GF-D8 (cell line): ENCODE measurements at places on chromosomes 2 and 18.
A peak's percentile ranks its signal among the peaks of the same experiment; 100 is the strongest.

DNA sequence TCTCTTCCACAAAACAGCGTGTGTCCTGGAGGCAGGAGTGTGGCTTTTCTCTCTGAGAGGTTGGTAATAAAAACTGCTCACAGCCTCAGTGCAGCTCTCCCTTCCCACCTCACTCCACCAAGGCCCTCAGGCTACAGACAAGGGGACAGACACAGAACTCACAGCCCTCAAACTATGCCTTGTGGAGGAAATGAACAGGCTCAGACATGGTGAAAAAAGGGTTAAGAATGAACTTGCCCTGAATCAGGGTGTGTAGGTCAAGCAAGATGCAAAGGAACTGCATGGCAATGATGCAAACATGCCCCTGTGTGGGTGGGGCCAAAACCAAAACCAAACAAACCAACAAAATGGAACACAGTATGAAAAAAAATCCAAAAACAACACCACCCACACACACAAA is 125.8 kb downstream of the GALNT14 start:
- no peak for DNase-seq

- DNase-seq = no peak
Measured at GRCh38 chr2:124315221-124315880, 290.3 kb downstream of the CNTNAP5 start.

- no peak for DNase-seq
Measured at GRCh38 chr2:132953771-132954170, 283.8 kb upstream of the LYPD1 start.

DNA sequence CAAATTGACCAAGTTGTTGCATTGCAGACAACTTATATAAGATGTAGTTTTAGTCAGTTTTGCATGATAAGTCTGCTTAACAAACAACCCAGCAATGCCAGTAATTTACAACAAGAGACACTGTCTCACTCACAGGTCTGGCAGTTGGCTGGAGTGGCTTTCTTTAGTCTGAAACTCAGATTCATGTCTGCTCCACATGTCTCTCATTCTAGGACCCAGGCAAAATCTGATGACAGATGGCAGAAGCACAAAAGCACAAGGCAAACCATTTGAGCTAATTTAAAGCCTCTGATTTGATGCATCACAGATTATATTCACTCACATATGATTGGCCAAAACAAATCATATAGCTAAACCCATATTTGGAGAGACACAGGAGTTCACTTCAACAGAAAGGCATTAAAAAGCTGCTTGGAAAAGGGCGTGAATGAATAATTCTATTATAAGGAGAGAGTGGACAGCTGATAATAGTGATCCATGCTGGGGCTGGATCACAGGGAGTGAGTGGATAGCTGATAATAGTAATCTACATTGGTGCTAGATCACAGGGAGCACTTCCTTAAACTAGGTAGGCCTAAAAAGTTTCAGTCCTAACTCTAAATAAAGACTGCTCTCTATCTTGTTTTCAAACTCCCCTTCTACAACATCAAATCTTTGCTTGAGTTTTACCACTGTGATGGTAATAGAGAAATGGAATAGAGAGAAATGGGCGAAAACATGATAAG is 593.2 kb upstream of the ZNF804A start:
- DNase-seq = no peak

DNA sequence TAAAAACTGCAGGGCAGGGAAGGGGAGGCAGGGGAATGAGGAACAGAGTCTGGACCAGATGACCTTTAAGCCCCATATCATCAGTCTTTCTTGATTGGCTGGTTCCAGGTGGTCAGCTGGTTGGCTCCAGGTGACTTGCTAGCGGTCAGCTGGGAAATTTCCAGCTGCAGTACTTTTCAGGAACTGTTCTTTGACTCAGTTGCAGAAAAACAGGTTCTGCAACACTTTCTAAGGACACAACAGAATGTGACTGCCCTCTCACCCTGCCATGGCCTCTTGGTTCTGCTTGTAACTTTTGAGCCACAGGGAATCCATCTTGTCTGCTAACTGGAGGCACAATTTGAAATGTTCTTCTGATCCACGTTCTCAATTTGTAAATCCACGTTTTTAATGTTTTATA is 278.3 kb upstream of the LRATD1 start:
- DNase-seq = no peak

DNA sequence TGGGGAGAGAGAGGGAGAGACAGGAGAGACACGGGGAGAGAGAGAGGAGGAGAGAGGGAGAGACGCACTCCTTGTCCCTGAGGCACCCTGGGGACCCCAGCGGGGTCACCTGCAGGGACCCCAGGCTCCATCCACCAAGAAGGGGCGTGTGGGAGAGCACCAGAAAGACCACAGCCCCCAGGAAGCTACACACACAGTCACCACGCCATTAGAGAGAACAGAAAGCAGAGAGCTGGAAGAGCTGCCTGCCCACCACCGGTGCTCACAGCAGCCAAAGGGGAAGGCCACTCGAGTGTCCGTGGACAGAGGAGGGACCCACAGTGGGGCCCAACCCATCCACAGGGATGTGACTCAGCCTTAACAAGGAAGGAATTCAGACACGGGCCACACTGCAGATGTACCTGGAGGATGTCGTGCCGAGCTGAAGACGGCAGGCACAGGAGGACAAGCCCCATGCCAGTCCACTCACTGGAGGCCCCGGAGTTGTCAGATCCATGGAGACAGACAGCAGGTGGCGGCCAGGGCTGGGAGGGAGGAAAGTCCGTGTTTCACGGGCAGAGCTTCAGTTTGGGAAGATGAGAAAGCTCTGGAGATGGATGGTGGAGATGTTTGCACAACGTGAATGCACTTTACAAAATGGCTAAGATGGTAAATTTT is 11.5 kb upstream of the NFATC1 start:
- no peak for DNase-seq

DNA sequence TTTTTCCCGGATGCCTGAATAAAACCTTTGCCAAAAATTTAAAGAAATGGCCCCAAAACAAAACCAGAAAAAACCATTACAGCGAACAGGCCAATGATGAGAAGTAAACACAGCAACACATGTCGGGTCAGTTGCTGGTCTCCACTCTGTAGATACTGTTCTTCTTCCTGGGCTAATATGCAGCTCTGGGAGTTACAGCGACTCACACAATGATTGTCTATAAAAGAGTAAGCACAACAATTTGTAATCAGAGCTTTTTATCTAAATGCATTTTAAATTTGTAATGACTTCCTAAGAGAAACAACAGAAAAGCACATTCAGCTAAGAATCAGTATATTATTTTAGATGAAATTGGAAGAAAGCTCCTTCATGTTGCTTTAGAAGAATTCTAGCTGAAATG is 40.3 kb downstream of the GPR155 start:
- DNase-seq = no peak

GRCh38 chr2:50347358-50348044 is 684.4 kb downstream of the NRXN1 start:
- no peak for DNase-seq

GRCh38 chr2:218643751-218644310 is 15.6 kb downstream of the ZNF142 start:
- DNase-seq = no peak

- DNase-seq = no peak
Measured at GRCh38 chr2:79547568-79547967, 34.7 kb downstream of the CTNNA2 start.

- no peak for DNase-seq
Measured at GRCh38 chr2:140457483-140457882, 1673.3 kb downstream of the LRP1B start.

DNA sequence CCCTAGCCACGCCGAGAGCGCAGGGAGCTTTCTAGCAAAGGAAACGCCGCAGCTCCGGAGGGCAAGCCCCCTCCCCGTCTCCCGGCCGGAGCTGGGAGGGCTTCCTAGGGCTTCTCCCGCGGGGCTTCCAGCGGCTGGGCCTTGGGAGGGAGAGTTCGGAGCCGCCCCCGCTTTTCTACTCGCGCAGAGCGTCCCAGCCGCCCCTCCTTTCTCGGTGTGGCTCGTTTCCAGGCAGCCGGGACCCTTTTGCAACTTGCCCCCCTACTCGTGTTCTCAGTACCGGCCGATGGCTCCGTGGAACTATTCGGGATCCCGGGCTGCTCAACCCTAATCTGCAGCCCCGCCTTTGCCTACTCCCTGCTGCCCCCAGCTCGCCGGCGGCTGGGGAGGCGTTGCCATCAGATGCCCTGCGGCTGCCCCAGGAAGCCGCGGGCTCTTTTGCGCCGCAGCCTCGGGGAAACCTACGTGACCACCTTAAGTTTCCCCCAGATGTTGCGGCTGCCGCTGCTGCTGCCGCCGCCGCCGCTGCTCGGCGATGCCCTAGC is 1.5 kb upstream of the NR4A2 start:
- DNase-seq = peak; percentile 86

- no peak for DNase-seq
Measured at GRCh38 chr2:240437861-240438809, 2.7 kb downstream of the GPC1 start.

- no peak for DNase-seq
Measured at GRCh38 chr2:170235860-170236679, 58.1 kb downstream of the MYO3B start.

DNA sequence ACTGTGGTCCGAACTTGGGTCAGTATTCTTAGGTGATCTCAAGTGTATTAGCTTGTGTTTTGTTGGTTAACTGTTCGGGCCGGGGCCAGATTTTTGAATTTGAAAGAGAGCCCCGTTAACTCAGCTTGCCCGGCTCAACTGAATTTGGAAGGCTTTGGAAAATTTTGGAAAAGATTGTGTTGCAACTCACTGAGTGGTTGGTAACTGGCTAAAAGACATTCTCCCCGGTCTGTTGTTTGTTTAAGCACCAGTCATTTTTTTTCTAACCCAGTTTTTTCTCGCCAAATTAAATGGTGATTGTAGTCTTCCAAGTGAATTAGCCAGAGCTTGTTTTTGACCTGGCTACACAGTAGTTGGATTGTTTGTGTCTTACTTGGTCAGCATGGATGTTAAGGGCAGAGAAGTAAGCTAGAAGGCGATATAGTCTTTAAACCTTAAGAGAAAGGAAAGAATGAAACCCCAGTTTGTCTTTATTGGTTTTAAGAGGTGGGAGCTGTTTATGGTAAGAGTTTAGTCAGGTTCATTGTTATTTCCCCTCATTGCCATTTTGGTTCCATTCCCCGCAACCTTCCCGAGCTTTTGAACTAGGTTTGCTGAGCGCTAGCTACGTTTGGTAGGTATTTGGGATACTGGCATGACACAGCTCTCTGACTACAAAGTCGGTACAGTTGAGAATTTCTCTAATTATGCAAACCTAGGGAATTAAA is 2.4 kb downstream of the MAP4K4 start:
- DNase-seq = no peak

DNA sequence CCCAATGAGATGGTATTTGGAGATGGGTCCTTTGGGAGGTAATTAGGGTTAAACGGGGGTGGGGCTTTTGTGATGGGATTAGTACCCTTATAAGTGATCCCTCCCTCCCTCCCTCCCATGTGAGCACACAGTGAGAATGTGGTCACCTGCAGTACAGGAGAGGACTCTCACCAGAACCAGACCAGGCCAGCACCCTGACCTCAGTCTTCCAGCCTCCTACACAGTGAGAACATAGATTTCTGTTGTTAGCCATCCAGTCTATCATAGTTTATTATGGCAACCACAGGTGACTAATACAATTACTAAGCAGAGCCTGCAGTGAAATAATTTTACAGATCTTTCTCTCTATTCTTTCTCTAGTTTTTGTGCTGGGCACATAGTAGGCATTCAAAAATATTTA is 137.7 kb upstream of the PKDCC start:
- no peak for DNase-seq

DNA sequence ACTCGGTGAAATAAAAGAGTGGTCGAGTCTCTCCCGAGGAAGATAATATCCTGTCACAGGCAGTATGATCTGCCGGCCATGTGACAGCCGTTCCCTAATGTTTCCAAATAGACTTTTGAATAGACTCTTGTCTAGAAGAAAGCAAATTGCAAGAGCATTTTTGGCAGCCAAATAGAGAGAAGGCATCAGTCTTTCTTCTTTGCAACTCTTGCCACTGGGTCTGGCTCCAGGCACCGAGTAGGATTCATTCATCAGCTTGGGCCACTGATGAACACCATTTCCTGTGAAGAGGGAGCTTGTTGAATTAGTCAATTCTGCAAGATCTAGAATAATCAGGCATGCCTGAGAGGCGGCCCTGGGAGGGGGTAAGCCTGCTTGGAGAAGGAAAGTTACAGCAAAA is 165.6 kb downstream of the KLHL29 start:
- DNase-seq = no peak

- DNase-seq = no peak
Measured at GRCh38 chr2:137721733-137722132, 242.5 kb upstream of the HNMT start.

- no peak for DNase-seq
Measured at GRCh38 chr2:236585966-236586365, 16.3 kb downstream of the ACKR3 start.

DNA sequence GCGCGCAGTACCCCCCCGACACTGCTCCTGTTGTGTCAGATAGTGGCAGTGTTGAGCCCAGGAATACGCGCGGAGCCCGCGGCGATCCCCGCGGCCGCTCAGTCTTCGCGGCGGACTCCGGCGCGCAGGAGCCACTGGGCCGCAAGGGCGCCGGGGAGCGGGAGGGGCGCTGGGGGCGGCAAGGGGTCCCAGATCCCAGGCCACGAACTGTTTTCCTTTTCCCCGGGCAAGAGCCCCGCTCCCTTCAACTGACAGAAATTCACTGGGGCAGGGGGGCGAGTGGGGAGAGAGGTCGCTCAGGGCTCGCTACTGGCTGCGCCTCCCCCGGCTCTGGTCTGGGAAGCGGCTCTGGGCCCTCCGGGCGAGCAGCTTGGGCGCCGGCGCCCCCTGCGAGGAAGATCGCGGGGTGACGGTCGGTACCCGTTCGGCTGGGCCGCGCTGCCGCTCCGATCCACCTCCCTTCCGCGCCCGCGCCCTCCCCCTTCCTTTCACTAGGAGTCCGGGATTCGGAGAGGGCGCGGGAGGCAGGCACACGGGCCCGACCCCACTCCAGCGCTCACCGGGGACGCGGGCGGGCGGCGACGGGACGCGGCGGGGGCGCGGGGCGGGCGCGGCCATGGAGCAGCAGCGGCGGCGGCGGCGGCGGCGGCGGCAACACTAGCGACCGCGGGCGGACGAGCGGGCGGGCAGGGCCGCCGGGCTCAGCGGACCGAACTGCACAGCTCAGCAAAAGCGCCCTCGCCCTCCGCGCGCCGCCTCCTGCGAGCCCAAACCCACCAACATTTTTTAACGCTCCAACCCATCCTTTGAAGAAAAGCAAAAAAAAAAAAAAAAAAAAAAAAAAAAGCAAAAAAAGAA is 1.4 kb upstream of the SETBP1 start:
- no peak for DNase-seq

DNA sequence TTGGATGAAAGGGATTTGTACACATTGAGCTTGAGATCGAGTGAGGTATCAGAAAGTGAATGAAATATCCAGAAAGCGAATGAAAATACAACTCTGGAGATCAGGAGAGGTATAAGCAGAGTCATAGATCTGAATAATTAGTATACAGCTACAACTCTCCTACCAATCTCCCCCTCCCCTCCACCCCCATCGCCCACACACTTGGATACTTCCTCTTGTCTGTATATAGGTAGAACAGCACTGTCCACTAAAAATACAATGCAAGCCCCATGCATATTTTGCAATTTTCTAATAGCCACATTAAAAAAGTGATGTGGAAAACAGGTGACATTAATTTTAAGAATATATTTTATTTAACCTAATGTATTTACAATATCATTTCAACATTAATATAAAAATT is 23.7 kb upstream of the WIPF1 start:
- no peak for DNase-seq

- DNase-seq = no peak
Measured at GRCh38 chr2:137944714-137945113, 19.6 kb upstream of the HNMT start.
